ENCODE measurements at places on chromosomes 4 and X. TPM values are rescaled to one million over a fixed set of nuclear protein-coding genes. Genes with fewer than 3 reads are reported as not detected.

ZNF595 gene
- 17.9 TPM for polyA plus RNA-seq

DNA sequence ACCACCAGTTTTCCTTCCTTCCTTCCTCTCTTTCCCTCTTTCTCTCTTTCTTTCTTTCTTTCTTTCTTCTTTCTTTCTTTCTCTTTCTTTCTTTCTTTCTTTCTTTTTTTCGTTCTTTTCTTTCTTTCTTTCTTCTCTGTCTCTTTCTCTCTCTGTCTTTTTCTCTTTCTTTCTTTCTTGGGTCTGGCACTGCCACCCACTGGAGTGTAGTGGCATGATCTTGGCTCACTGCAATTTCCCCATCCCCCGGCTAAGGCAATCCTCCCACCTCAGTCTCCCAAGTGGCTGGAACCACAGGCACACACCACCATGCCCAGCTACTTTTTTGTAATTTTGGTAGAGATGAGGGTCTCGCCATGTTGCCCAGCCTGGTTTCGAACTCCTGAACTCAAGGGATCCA, 51.6 kb upstream of the NHS start:
- no peak for DNase-seq

DNA sequence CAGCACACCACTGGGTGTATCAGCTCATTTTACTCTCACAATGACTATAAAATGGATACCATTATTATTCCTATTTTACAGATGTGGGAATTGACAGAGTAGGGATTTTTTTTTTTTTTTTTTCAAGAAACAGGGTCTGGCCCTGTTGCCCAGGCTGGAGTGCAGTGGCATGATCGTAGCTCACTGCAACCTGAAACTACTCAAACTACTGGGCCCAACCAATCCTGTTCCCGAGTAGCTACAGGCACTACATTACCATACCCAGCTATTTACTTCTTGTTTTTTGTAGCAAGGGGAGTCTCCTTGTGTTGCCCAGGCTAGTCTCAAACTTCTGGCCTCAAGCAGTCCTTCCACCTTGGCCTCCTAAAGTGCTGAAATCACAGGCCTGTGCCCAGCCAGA, 95.2 kb downstream of the LARP7 start:
- DNase-seq: no peak

DNA sequence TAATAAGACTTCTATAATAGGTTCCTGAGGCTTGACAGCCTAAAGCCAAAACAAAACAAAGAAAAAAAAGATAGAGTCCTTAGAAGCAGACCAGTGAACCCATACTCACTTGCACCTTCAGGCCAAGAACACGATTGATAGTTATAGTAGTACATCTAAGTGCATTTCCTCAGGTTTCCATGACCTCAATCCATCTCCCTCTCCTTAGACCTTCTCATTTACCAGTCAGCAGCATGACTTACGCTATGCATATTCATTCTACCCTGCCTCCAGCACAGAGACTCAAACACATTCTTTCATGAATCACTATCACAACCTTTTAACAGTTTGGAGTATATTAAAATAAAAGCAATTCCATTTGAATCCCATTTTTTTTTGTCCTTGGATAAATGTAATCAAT, 855.6 kb downstream of the CCSER1 start:
- DNase-seq: no peak

DNA sequence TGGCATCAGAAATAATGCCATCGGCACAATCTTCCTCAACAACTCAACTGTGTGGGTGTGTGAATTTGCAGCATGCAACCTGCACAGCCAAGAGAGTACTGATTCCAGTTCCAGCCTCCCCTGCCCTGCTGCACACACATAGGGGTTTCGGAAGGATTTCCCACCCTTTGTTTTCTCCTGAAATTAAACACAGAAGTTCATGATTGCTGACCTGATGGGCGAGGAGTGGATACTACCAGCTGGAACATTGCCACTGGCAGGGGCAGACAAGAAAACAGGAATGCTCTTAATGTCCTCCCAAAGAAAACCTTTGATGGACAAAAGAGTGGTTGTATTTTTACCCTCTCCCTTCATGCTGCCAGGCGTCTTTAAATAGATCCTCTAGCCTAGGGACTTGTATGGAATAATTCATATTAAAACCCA, 4.8 kb downstream of the NDP start:
- no peak for DNase-seq

DNA sequence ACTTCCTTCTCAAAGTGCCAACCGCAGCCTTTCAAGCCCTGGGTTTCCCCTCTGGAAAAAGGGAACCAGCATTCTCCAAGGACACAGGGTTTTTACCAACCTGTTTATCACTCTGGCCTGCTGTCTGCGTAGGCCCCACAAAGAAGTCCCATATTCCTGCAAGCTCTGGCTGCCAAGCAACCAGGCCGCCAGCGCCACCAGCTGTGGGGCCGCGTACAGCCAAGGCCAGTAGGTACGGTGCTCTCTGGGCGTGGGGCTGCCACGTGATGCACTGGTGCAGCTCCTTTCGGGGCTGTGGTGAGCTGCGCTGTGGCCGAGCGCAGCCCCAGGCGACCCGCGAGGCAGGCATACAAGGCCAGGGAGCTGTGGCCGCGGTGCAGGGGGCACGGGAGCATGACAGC, 22.1 kb downstream of the LUZP4 start:
- no peak for DNase-seq

DNA sequence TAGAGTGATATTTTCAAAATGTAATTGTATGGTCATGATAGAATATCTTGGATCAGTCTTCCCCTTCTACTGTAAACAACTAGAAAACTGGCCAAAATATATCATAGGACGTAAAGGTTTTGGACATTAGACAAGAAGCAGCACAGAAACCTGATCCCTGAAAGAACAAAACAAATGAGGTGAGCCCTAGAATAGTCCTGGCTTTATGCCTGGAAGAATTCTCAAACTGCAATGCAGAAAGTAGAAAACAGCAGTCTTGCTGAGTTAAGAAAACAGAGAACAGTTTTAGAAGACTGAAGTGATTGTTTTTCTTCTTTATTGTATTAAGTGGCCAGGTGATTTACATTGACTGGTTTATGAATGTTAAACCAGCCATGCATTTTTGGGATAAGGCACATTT, 19.5 kb downstream of the NSUN7 start:
- no peak for DNase-seq

GRCh38 chr4:2713337-2713736, 42.8 kb downstream of the TNIP2 start:
- no peak for DNase-seq

- no peak for DNase-seq
Observed at GRCh38 chr4:849478-850175, 23.7 kb upstream of the CPLX1 start.

DNA sequence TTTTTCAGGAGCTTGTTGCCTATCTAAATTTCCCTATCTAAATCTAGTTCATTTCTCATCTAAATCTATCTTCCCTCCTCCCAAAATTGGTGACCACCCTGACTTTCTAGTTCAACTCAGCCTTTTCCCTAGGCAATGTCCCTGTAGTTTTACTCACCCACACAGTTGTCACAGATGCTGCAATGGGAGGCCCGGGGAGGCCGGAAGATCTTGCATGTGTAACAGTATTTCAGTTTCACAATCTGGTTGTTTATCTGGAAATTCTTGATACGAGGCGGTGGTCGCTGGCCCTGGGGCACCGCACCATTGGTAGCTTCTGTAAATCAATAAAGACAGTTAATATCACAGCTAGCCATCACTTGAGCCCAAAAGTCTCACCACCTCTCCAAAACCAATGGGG, 20.2 kb downstream of the ZDHHC9 start:
- no peak for DNase-seq
